ENCODE measurements at places on chromosomes 2 and 18.

- no peak for DNase-seq
Observed at GRCh38 chr2:121256720-121257479, 28.1 kb downstream of the TFCP2L1 start.

- no peak for DNase-seq
Observed at GRCh38 chr2:5720426-5720825, 28.2 kb downstream of the SOX11 start.

- no peak for DNase-seq
Observed at GRCh38 chr2:126908721-126909177, 10.1 kb downstream of the TEX51 start.

GRCh38 chr2:74424139-74424992 is 2.8 kb downstream of the WDR54 start:
- DNase-seq: no peak

DNA sequence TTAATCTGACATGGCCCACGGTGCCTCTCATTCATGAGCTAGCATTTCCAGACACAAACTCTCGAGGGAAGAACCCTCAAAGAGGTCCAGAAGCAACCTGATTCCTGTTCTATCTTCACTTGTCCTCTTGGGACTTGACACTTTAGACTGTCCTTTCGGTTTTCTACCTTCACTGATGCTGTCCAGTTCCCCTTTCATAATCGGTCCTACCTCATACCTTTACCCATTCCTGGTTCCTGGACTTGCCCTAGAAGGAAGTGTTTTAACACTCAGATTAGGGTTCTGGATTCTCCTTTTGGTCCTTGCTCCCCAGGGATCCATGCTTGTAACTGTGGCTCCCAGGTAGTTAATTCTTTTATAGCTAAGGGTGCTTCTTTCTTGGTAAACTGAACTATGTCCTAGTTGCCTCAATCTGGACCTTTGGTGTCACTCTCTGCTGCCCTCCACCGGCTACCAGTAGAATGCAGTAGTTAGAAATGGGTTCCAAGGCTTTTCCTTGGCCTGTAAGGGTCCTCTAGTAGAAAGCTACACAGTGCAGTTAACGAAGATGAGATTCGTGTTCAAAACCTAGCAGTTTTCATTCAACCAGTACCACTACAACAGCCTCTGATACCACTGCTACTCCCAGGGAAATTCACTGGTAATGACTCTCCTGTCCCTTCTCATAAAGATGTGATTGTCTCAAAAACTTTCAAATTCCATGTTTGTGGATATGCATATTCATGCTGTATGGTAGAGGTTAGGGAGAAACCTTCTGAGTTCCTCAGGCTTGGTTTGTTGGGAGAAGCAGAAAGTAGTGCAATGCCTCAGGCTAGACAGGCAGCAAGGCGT is 178.1 kb upstream of the CYP26B1 start:
- no peak for DNase-seq

DNA sequence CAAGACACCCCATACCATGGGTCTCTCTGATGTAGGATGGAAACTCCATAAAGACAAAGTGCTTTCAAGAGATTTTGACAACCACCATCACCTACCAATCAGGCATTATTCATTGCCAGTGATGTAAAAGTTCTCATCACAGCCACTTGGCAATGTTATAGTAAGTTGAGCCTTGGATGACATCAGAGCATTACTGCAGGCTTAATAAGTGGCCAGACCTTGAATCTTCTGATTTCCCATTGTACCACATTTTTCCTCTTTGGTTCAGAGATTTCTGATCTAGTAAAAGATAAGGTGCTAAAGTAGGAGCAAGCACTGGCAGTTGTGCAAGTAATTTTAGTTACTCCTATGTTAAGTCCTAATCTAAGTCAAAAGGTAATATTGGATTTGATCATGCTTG is 36.5 kb downstream of the OSR1 start:
- DNase-seq: no peak

Measured in stimulated activated CD4-positive, alpha-beta T cell treated with anti-CD3 and anti-CD28 coated beads, Interleukin-2, amount 100 ng/mL, for 4 hours (primary cell).